ENCODE measurements at places on chromosomes 7 and 10. TPM values are rescaled to one million over a fixed set of nuclear protein-coding genes. Genes with fewer than 3 reads are reported as not detected.

Gene GHRHR
- total RNA-seq: not detected

Gene CADPS2
- not detected for total RNA-seq

Gene APBB1IP
- 66.4 TPM for total RNA-seq

Gene MOGAT3
- not detected for total RNA-seq

DNA sequence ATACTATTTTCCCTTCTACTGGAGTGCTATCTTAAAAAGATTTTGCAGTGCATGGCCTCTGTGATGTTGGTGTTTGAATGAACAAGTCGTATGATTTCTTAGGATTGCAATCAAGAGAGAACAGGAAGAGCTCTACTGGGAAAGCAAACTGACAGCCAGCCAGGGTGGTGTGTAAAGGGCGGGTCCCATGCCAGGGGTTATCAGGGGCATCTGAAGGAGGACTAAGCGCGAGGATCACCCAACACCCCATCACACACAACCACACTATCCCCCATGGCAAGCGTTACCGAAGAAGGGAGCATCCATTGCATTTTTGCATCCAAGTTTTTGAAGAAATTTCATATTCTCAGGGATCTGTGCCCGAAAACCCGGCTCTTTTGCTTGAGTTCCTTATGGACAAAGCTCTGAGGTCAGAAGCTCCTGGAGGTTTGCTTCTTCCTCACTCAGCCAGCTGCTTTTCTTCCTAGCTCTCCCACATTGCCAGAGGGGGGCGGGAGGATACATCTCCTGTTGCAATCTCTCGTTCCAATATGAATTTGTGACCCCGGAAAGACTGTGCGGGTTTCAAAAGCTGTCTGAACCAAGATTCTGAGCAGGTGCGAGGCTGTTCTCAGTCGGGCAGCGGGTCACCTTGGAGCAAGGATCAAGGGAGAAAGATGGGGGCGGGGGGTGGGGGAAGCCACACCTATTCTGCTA, 5.2 kb downstream of the NEUROD6 start:
- peaks cover 18% of the 10 kb centered on the region for H3K27me3 ChIP-seq
- no peak for DNase-seq
- H3K36me3 ChIP-seq: peaks cover under 1% of the 10 kb centered on the region
- H3K4me1 ChIP-seq: no peaks in the 10 kb centered on the region
- H3K27ac ChIP-seq: no peak overlapping the region
- no peak overlapping the region for H3K4me3 ChIP-seq

GRCh38 chr10:78727728-78728127, 341.0 kb upstream of the ZMIZ1 start:
- H3K27me3 ChIP-seq: peaks cover 11% of the 10 kb centered on the region
- no peak for DNase-seq
- H3K4me3 ChIP-seq: no peak overlapping the region
- no peak overlapping the region for H3K27ac ChIP-seq
- H3K36me3 ChIP-seq: no peaks in the 10 kb centered on the region
- no peaks in the 10 kb centered on the region for H3K4me1 ChIP-seq

DNA sequence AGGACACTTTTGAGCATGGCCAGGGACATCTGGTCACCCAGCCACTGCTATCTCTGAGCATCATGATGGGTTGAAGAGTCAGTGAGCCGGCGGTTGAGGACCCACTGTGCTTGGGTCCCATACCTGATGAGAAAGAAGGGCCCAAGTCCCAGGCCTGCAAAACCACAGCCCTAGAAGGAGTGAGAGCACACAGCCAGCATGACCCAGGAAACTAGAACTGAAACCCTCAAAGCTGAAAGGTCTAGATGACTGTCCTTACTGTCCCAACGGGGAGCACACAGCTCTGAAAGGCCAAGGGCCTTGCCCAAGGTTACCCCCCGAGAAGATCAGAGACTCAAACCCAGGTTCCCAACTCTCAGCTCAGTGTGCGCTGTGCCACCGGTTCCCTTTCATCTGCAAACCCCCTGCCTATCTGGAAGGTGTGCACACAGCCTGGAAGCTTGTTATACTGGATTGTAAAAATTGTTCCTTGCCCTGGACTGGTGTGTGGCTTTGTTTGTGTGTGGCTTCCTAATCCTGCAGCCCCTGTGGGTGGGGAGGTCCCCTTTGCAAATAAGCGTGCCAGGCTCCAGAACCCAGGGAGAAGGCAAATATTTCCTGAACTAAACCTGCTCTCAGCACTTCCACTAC, 22.6 kb upstream of the PSAP start:
- no peak for DNase-seq
- H3K27me3 ChIP-seq: no peaks in the 10 kb centered on the region
- no peak overlapping the region for H3K27ac ChIP-seq
- no peaks in the 10 kb centered on the region for H3K36me3 ChIP-seq
- peaks cover 16% of the 10 kb centered on the region for H3K4me1 ChIP-seq

DNA sequence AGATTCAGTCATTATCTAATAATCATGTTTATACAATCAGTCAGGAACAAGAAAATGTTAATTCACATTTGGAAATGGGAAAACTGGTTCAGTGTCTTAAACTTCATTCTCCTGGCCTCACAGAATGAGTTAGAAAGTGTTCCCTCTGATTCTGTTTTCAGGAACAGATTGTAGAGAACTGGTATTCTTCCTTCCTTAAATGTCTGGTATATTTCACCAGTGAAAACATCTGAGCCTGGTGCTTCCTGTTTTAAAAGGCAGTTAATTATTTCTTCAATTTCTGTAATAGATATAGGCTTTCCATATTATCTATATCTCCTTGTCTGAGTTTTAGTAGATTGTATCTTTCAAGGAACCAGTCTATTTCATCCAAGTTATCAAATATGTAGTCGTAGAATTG, 97.1 kb upstream of the TMEM168 start:
- H3K27me3 ChIP-seq: no peaks in the 10 kb centered on the region
- H3K4me1 ChIP-seq: peaks cover 8% of the 10 kb centered on the region
- H3K27ac ChIP-seq: no peak overlapping the region
- H3K36me3 ChIP-seq: peaks cover 25% of the 10 kb centered on the region
- no peak for DNase-seq
- H3K4me3 ChIP-seq: no peak overlapping the region

DNA sequence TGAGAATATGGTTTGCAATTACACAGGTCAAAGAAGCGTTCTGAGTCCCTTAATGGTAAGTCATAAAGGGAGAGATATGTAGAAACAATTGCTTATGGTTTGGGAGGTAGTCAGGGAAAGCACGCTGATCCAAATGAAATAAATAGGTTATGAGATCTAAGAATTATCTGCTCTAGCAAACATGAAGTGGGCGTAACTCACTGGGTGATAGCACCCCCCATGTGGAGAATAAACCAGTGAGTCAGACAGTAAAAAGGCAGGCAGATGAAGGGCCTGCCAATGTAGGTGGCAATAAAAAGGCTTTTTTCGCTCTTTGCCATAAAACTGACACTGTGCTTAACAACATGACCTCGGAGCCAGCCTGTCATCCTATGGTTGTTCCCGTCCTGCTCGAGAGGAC, 306.9 kb downstream of the GLRX3 start:
- no peak for DNase-seq
- H3K4me1 ChIP-seq: no peaks in the 10 kb centered on the region
- no peak overlapping the region for H3K4me3 ChIP-seq
- peaks cover 4% of the 10 kb centered on the region for H3K27me3 ChIP-seq
- no peak overlapping the region for H3K27ac ChIP-seq
- H3K36me3 ChIP-seq: no peaks in the 10 kb centered on the region

DNA sequence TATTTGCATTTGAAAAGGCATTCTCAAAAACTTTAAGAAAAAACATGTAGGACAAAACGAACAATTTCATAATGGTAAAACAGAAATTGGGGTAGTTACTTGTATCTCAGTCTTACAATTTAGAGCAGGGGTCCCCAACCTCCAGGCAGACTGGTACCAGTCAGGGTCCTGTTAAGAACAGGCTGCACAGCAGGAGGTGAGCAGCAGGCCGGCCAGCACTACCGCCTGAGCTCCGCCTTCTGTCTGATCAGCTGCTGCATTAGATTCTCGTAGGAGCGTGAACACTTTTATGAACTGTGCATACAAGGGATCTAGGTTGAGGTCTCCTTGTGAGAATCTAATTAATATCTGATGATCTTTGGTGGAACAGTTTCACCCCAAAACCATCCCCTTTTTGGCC, 77.3 kb downstream of the SEMA3A start:
- H3K4me1 ChIP-seq: no peaks in the 10 kb centered on the region
- no peak for DNase-seq
- H3K27me3 ChIP-seq: no peaks in the 10 kb centered on the region
- H3K36me3 ChIP-seq: no peaks in the 10 kb centered on the region
- no peak overlapping the region for H3K27ac ChIP-seq

Gene TPST1
- total RNA-seq: 1.0 TPM

DNA sequence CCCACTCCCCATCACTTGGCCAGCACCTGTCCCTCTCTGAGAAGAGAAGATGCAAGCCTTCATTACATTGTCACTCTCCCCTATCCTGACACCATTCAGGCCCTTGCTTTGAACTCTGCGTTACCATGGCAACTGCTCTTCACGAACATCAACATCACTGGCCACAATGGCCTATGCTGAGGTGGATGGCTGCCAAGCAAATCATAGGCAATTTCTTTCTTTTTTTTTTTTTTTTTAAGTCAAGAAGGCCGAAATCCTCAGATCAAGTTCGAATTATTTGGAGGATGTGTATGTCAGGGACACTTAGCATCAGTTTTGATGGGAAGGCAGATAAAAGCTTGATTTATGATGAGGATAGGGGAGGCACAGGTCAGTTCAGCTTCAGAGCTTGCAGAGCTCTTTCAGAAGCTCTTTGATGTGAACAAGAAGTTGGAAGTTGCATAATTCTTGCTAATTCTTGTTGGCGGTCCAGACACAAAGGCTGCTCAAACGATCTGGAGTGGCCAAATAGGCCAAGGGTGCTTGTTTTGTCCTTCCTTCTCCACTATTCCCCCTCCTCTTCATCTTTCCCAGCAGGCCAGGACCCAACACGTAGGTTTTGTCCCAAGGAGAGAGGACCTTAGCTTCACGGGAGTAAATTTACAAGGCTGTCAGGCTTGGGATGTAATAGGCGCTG, 179.9 kb upstream of the NPVF start:
- DNase-seq: no peak
- H3K27ac ChIP-seq: no peak overlapping the region

Gene GSAP
- total RNA-seq: 1.1 TPM

DNA sequence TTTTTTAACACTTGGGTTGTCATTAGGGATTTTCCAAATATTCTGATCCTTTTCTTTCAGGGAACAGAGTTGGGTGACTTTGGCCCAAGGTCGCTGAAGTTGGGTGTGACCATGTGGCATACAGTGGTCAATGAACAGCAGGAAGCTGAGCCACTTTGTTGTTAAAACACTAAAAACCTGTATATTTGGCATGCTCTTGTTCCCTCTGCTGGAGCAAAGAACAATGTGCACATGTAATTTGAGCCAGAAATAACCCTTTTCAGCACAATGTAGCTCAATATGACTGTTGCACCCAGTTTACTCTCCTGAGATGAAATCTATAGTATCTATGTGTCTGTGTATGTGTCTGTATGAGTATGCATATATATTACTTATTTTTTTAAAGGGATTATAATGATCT, 74.9 kb downstream of the ADCYAP1R1 start:
- peaks cover 4% of the 10 kb centered on the region for H3K27me3 ChIP-seq
- H3K27ac ChIP-seq: no peak overlapping the region
- no peaks in the 10 kb centered on the region for H3K36me3 ChIP-seq
- H3K4me3 ChIP-seq: no peak overlapping the region

Gene AKR1B15
- total RNA-seq: not detected

- no peak for DNase-seq
- no peaks in the 10 kb centered on the region for H3K4me1 ChIP-seq
- H3K36me3 ChIP-seq: no peaks in the 10 kb centered on the region
- no peak overlapping the region for H3K4me3 ChIP-seq
- no peak overlapping the region for H3K27ac ChIP-seq
These were observed 21.5 kb upstream of the OR6B1 start for GRCh38 chr7:143978585-143978984.

GRCh38 chr7:158695056-158695455, 9.5 kb downstream of the NCAPG2 start:
- peaks cover 25% of the 10 kb centered on the region for H3K4me1 ChIP-seq
- no peak for DNase-seq
- peak overlapping the region; percentile 31 for H3K27ac ChIP-seq
- H3K4me3 ChIP-seq: no peak overlapping the region
- H3K27me3 ChIP-seq: no peaks in the 10 kb centered on the region
- H3K36me3 ChIP-seq: peaks cover 50% of the 10 kb centered on the region

All from activated CD4-positive, alpha-beta T cell treated with anti-CD3 and anti-CD28 coated beads for 36 hours (primary cell).